GM23248 (cell line): ENCODE measurements at places on chromosomes 6 and 20.

- no peaks in the 10 kb centered on the region for H3K36me3 ChIP-seq
- H3K27ac ChIP-seq = no peak overlapping the region
- DNase-seq = peak; percentile 80
- H3K4me1 ChIP-seq = no peaks in the 10 kb centered on the region
These were observed 3.3 kb downstream of the SPEF1 start for GRCh38 chr20:3777716-3778629.

DNA sequence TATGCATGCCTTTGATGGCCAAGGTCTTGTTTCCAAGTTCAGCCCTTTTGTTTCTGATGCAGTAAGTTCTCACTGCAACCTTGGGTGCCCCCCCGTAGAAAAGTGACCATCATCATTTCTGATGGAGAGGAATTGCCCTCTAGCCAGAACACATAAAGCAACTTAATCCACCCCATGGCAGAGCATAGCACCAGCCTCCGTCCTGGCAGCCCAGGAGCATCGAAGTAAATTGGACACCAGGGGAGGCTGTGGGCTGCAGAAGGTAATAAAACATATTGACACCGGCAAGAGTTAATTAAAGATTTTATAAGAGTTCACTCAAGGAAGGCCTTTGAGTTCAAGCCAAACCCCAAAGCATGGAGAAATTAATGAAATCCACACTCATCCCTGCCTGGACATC is 39.2 kb upstream of the CST7 start:
- no peak overlapping the region for H3K4me3 ChIP-seq
- DNase-seq = no peak
- no peak overlapping the region for H3K27ac ChIP-seq
- no peaks in the 10 kb centered on the region; the same call in 1 of the 2 replicates for H3K27me3 ChIP-seq
- no peaks in the 10 kb centered on the region for H3K36me3 ChIP-seq
- no peaks in the 10 kb centered on the region for H3K4me1 ChIP-seq

DNA sequence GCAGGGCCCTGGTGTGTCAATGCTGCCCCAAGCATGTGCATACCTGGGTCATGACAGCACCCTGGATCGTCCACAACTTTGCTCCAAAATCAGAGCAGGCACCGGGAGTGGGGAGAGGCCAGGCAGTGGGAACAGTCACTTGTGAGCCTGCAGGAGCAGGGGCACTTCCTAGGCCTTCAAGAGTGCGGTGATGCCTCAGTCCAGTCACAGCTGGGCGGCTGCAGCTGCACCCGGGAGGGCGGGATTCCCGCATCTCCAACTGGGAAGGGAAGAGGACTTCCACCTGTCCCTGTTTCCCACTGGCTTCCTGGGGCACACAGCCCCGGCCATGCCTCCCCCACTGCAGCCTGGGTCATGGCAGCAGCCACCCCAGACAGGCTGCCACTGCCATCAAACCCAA is 191.3 kb upstream of the DEFB112 start:
- H3K4me1 ChIP-seq = no peaks in the 10 kb centered on the region
- H3K27me3 ChIP-seq = no peaks in the 10 kb centered on the region
- no peak overlapping the region for H3K4me3 ChIP-seq
- no peaks in the 10 kb centered on the region for H3K36me3 ChIP-seq
- DNase-seq = no peak

DNA sequence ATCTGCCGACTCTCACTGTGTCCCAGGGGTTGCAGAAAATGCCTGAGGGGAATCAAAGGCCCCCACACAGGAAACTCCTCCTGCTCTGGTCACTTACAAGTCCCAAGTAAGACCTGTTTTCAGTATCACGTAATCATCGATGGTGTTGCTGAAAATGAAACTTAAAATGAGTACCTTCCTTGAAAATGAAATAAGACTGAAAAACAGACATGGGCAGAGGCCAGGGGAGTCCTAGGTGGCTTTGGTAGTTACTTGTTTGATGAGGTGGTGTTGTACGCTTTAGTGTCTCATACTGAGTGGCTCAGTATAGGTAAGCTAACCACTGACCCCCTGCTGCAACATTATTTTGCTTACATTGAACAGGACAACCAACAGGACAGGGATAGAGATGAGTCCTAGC is 43.0 kb upstream of the SYNCRIP start:
- no peaks in the 10 kb centered on the region for H3K27me3 ChIP-seq
- no peak overlapping the region for H3K4me3 ChIP-seq
- H3K36me3 ChIP-seq = no peaks in the 10 kb centered on the region
- H3K4me1 ChIP-seq = no peaks in the 10 kb centered on the region
- H3K27ac ChIP-seq = no peak overlapping the region

- no peak overlapping the region for H3K4me3 ChIP-seq
- no peaks in the 10 kb centered on the region for H3K27me3 ChIP-seq
- H3K36me3 ChIP-seq = no peaks in the 10 kb centered on the region
- peak; percentile 34 for DNase-seq
- no peak overlapping the region for H3K27ac ChIP-seq
These were observed 76.6 kb upstream of the VGLL2 start for GRCh38 chr6:117188627-117189201.

DNA sequence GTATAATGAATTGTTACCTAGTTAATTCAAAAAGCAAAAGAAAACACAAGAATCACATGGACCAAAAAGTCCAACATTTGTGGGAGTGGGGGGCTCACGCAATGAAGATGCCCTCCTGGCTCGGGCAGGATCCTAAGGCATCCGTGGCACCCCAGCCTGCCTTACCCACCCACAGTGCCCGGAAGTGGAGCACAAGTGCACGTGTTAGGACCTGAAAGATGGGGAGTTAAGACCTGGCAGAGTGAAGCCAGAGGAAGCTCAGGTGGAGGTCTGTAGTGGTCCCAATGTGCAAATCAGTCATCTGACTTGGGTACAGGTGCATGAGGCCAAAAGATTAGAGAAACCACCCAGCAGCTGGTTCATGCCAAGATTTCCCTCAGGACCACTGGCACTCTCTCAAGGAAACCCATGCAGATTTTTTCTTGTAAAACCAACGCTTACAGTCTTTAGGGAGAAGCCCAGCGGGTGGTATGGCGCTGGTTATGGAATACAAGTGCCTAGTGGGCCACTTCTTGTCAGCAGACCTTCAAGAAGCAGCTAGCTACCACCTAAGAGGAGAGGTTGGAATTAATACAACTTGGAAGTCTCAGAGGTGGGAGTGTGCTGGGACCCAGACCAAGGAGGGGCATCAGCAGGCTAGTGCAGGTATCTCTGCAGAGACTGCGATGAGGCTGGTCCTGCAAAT is 42.1 kb downstream of the BFSP1 start:
- H3K4me3 ChIP-seq = no peak overlapping the region
- DNase-seq = no peak
- H3K27me3 ChIP-seq = peaks cover 18% of the 10 kb centered on the region
- no peaks in the 10 kb centered on the region for H3K4me1 ChIP-seq
- no peaks in the 10 kb centered on the region for H3K36me3 ChIP-seq
- no peak overlapping the region for H3K27ac ChIP-seq

- H3K4me1 ChIP-seq = no peaks in the 10 kb centered on the region
- no peaks in the 10 kb centered on the region for H3K36me3 ChIP-seq
- no peak overlapping the region for H3K27ac ChIP-seq
These were observed 70.9 kb downstream of the VIP start for GRCh38 chr6:152821525-152821924.

GRCh38 chr6:68978411-68978810 is 343.3 kb downstream of the ADGRB3 start:
- no peaks in the 10 kb centered on the region for H3K4me1 ChIP-seq
- H3K36me3 ChIP-seq = no peaks in the 10 kb centered on the region
- no peak overlapping the region for H3K4me3 ChIP-seq
- no peak for DNase-seq

DNA sequence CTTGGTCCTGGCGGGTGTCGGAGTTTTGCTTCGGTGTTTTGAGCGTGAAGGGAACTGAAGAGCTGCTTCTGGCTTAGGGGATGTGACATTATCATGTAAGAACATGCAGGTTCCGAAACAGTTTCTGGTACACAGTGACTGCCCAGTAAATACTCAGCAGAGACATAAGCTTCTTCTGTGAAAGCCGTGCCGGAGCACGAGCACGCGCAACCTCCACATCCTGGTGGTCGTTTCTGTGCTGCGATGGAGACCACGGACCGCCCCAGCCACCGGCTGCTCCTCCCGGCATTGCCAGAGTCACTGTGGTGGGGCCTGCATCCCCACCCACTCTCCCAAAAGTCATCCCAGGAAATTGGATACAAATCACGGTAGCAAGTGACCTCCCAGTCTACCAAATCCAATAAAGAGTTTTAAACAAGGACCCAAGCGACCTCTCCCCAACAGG is 18.7 kb downstream of the KIF25 start:
- no peak overlapping the region for H3K27ac ChIP-seq
- peaks cover 27% of the 10 kb centered on the region for H3K27me3 ChIP-seq
- H3K4me1 ChIP-seq = no peaks in the 10 kb centered on the region
- H3K4me3 ChIP-seq = no peak overlapping the region
- no peak for DNase-seq
- H3K36me3 ChIP-seq = no peaks in the 10 kb centered on the region

- H3K27me3 ChIP-seq = no peaks in the 10 kb centered on the region
- DNase-seq = peak; percentile 57
- peaks cover 65% of the 10 kb centered on the region for H3K4me1 ChIP-seq
- no peaks in the 10 kb centered on the region for H3K36me3 ChIP-seq
These were observed 102.4 kb upstream of the SUPT3H start for GRCh38 chr6:45479834-45480751.

DNA sequence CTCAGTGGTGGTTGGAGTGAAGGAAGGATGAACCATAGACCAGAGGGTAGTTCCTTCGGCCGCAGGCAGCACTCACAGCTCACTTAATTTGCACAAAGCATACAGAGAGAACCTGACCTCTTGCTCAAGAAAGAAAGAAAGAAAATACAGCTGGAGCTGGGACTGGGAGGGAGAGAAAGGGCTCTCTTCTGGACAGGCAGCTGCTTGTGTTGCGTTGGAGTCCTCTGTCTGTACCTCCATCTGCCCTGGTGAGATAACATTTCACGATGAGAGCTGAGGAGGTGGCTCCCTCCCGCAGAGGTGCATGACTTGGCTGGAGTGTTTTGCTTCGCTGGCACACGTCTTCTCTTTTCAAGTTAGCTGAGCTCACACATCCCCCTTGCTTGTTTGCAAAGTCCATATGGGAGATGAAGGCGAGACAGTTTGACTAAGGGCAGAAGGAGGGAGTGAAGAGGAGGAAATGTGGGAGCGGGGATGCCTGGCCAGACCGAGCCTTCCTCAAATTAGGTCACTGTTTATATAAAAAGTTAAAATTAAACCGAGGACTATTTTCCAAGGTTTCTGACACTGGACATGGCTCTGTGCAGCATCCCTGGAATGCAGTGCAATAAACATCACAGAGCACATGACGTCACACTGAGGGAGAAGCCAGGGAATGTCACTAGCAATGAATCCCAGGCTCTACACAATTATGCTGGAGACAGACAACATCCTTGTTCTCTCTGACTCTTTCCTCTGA is 359.4 kb downstream of the CD83 start:
- H3K4me1 ChIP-seq = peaks cover 18% of the 10 kb centered on the region
- peak; percentile 91 for DNase-seq
- no peaks in the 10 kb centered on the region for H3K27me3 ChIP-seq
- H3K4me3 ChIP-seq = peak overlapping the region; percentile 41
- no peaks in the 10 kb centered on the region for H3K36me3 ChIP-seq

DNA sequence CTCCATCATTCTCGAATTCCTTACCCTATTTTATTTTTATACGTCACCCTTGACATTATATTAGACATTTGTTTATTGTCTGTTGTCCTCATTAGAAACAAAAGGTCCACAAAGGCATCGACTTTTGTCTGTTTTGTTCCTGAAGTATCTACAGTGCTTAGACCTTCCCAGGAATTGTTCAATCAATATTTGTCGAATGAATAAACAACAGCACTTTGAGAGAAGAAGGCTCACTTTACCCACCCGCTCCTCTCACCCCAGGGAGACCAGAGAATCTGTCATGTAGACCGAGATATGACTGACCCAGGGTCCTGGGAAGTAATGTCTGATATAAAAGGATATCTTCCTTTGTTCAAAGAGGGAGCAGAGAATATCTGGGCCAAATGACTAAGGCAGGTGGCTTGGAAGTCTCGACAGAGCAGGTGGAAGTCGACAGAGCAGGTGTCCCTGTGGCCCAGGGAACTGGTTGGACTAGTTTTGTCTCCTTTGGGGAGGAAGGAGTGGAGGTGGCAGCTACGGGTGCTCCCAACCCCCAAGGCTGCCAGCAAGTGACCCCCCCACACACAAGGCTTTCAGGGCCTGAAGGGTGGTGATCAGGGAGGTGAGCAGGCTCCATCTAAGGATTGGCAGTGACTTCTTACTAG is 14.8 kb upstream of the CHMP4B start:
- DNase-seq = no peak
- no peak overlapping the region for H3K4me3 ChIP-seq
- H3K36me3 ChIP-seq = no peaks in the 10 kb centered on the region
- H3K27me3 ChIP-seq = no peaks in the 10 kb centered on the region
- peaks cover 9% of the 10 kb centered on the region for H3K4me1 ChIP-seq

- DNase-seq = peak; percentile 96
- no peaks in the 10 kb centered on the region for H3K27me3 ChIP-seq
These were observed 10.6 kb upstream of the FAM8A1 start for GRCh38 chr6:17589406-17590096.

- H3K27ac ChIP-seq = peak overlapping the region; percentile 33
- peaks cover 34% of the 10 kb centered on the region for H3K4me1 ChIP-seq
- peak overlapping the region; percentile 26; the same call in 1 of the 2 replicates for H3K4me3 ChIP-seq
- H3K36me3 ChIP-seq = no peaks in the 10 kb centered on the region
- DNase-seq = peak; percentile 81
These were observed 114.5 kb downstream of the TCP11 start for GRCh38 chr6:35026434-35027222.
